ENCODE measurements at places on chromosomes 11 and 22.
A peak's percentile ranks its signal among the peaks of the same experiment; 100 is the strongest.

GRCh38 chr11:36657610-36658267 is 59.7 kb upstream of the RAG2 start:
- DNase-seq, result no peak

GRCh38 chr11:11379661-11380060 is 26.6 kb upstream of the CSNK2A3 start:
- no peak for DNase-seq

- DNase-seq, result no peak
These were observed 99.6 kb downstream of the FAM168A start for GRCh38 chr11:73498343-73498742.

- peak; percentile 40 for DNase-seq
These were observed 83.9 kb downstream of the PTPRJ start for GRCh38 chr11:48064306-48064705.

DNA sequence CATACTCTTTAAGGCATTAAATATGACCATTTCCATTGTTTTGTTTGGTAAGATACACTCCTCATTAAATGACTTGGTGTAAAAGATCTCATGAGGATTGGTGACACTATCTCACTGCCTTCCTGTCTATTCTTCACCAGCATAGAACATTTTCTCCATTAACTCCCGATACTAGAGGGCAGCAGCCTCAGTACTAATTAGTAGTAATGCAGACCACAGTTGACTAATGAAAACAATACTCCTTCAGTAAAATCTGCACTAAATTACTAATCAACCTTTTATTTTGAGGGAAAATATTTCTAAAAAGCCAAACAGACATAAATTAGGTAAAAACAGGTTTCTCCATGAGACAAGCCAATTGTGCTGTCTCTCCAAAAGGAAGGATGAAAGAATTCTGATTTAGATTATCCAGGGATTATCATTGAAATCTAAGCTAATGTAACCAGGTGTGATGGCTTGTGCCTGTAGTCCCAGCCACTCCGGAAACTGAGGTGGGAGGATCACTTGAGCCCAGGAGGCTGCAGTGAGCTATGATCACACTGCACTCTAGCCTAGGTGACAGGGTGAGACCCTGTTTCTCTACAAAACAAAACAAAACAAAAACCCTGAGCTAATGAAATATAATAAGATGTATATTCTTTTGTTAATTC is 9.4 kb downstream of the PGM2L1 start:
- no peak for DNase-seq

All from 8988T (cell line).